Esophagus mucosa (tissue), 1 donor: ENCODE measurements at places on chromosomes 5 and 9.

DNA sequence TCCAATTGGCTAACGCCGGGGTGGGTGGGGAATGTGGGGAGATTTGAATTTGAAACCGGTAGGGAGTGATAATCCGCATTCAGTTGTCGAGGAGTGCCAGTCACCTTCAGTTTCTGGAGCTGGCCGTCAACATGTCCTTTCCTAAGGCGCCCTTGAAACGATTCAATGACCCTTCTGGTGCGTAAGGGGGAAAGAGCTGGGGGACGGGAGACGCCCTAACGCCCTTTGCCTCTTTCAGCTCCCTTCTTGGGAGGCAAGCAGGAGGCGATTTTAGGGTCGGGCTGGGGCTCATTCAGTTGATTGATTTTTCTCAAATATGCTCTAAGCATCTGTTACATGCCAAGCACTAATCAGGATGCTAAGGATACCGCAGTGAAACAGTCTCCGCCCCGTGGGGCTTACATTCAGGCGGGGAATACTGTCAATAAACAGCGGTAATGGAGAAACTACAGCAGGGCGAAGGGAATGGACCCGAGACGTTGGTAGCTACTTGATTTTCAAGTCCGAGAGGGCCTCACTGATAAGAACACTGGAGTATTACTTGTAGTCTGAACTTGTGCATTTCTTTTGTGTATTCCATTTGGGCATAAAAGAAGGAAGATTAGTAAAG lies at the start of gene HMMR:
HMMR (plus strand) TSS at position 71 of the 610 bp plus-strand sequence; CDS start at position 132, 61 bp downstream.
- ATAC-seq: no peak

GRCh38 chr9:121319383-121319780 lies 50.7 kb downstream of the STOM start:
- no peak for ATAC-seq

- no peak for ATAC-seq
These were observed 5.6 kb upstream of the IARS1 start for GRCh38 chr9:92299116-92299515.

- ATAC-seq: no peak
These were observed 30.2 kb upstream of the HSPA9 start for GRCh38 chr5:138605254-138605972.

- no peak for ATAC-seq
These were observed 106.3 kb downstream of the C9orf152 start for GRCh38 chr9:110101531-110102161.

DNA sequence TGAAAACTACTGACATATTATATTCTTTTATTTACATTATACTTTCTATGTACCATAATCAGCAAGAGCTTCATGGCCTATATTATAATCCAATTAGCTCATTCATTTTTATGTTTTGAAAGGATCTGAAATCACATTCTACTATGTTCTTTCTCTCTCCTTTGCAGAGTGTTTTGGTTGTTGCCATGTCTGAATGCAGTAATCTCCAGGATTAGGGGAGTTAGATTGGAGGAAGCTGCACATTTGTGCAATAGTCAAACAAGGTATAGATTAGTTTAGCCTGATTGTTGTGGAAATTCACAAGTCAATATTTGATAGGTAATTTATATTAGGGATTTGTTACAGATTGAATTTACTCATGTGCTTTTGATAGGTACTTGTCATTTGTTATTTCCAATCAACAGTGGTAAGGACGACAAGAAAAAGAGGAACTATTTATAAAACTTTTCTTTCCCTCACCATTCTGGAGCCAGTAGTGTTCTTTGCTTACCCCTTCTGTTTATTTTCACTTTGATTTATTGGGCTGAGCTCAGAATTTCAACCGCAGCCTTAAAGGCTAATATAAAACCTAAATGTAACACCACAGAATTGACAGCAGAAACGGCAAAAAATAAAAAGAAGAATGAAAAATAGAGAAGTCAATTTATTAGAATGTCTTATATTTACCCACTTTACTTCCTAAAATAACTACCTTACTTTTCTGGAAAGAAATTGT lies 597.0 kb downstream of the CHSY3 start:
- no peak for ATAC-seq

GRCh38 chr9:75390951-75391350 lies 302.6 kb downstream of the OSTF1 start:
- no peak for ATAC-seq

DNA sequence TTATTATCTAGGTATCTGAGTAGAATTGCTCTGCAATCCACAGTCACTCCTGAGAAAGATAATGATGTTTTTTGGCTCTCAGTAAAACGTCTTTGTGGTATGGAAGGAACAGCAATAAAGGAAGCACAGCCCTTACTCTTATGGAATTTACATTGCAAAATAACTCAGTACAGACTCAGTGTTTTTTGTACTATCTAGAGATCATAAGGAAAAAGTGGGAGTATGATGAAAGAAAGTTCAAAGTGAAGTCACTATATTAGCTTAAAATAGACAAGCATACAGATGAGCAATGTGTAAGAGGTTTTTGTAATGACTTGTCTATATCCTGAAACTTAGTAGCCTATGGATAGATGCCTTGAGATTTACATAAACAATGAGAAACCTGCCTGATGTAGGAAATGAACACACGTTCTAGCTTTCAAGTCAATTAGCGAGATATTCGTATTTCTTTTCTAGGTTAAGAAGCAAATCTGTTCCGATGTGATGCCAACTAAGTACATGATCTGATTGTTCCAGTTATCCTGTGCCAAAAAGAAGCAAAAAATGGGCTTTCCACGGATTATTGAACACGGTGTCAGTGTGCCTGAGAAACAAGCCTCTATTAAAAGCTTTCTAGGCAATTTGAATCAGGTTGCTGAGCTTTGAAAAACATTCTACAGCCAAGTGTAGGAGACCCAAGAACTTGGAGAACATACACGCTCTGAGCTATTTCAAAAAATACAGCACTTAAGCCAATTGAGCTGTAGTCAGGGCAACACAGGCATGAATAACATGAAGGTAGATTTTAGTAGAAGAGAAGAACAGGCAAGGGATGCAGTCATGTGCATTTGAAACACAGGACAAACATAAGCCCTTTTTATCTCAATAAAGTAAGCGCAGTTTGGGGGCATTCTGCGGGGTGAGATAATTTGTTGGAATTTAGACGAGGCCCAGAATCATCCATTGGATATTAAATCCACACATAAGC lies 86.3 kb upstream of the TAF11L2 start:
- ATAC-seq: peak; percentile 37

DNA sequence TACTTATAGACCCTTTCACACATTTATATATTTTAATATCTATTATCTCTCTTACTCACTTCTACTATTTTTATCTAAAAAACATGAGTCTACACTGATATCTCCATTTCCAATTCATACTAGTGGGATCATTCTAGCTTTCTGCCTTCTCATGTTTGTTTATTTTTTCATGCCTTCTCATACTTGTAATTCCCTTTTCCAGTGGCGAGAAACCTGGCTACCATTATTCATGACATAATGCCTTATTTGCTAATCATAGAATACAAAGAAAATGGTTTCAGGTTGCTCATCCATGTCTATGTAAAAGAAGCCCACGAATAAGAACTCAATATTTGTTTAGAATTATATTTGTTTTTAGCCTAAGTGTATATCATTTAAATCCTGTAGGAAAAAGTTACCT lies 232.7 kb upstream of the ACTBL2 start:
- ATAC-seq: no peak

- ATAC-seq: no peak
These were observed 164.5 kb upstream of the S1PR3 start for GRCh38 chr9:88826771-88827181.
